ENCODE measurements at places on chromosomes 5 and 9.

GRCh38 chr9:110029429-110029955 is 178.5 kb downstream of the C9orf152 start:
- no peak for DNase-seq

DNA sequence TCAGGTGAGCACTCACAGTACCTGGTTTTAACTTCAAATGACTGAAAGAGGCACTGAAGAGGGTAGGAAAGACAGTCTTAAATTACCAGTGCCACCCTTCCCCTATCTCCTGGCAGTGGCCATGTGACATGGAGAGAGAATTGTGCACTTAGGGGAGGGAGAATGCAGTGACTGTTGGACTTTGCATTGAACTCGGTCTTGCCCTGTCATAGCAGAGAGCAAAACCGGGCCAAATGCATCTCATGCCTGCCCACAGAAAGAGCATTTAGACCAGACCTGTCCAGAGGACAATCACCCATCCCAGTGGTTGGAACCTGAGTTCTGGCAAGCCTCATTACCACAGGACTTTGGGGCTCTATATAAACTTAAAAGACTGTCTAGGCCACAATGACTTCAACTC is 211.8 kb upstream of the SH3GL2 start:
- DNase-seq: no peak

DNA sequence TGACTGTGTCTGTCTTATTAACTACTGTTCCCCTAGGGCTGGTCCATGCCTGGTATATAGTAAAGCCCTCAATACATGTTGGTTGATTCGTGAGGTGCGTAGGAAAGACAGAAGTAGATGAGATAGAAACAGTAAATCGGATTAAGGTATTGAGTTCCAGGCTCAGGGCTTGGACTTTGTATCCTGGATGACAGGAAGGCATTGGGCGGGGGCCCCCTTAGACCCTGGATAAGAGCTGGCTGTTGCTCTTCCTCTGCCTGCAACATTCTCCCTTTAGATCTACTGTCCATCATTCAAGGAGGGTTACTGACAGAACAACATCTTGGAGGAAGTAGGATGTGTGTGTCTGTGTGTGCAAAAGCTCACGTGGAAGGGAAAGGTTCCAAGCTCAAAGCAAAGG is 31.2 kb upstream of the CTNNA1 start:
- no peak for DNase-seq

- no peak for DNase-seq
Measured at GRCh38 chr9:128823903-128824406, 5.6 kb downstream of the SPOUT1 start.

DNA sequence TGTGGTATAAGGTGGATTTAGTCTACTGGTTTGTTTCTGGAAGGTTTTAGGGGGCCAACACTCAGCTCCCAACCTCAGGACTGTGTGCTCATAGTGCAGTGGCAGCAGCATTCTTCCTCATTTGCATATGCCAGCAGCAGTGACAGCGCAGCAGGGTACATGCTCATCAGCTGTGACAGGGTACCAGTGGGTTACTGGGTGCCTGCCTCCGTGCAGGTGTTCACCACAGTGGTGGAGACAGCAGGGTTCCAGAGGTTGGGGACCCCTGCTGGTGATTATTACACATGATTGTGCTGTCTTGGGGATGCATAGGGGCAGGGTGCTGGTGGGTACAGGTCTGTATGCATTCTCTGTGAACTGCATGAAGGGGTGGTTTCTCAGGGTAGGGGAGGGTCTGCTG is 45.5 kb upstream of the IFNE start:
- DNase-seq: peak; percentile 4

DNA sequence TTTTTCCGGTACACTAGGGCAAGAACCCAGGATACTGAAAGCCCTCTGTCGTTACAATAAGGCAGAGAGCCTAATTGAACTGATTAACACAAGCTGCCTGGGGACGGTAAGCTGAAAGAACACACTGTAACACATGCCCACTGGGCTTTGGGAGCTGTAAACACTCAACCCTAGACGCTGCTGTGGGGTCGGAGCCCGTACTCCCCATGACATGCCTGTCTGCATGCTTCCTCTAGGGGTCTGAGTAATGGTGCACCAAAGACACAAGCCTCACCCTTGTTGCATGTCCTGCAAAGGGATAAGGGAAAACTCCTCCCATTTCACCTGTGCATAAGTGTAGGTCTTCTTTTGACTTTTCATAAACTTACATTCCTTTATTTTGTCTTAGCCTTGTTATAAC is 194.0 kb downstream of the FBXL7 start:
- DNase-seq: no peak

GRCh38 chr5:55636683-55637082 is 75.4 kb downstream of the SLC38A9 start:
- DNase-seq: no peak

- DNase-seq: no peak
Measured at GRCh38 chr9:112170235-112170634, 4.9 kb downstream of the SUSD1 start.

- no peak for DNase-seq
Measured at GRCh38 chr9:107292821-107293542, 9.9 kb downstream of the RAD23B start.

DNA sequence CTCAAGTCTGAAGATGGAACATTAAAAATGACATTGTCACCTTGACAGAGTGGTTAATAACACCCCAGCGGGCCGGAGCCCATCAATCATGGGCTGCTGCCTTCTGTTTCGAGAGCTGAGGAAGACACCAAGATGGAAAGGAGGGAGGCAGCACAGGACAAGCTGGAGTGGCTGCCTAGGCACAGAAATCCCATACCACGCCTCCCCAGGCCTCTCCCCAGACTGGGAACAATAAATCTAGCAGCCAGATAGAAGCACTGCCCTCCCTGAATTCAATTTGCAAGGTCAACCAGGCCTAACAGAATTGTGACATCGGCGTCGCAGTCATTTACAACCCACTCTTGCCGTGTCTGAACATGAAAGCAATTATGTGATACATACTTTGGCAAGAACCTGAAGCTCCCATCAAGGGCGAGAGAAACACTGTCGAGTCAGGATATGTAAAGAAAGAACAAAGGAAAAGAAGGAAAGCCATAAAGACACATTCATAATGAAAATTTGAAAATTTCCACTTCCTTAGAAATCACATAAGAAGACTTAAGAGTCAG is 35.4 kb upstream of the ZNF354A start:
- DNase-seq: no peak

- no peak for DNase-seq
Measured at GRCh38 chr5:96342581-96342980, 90.5 kb downstream of the PCSK1 start.

- DNase-seq: no peak
Measured at GRCh38 chr5:83475391-83475863, 3.9 kb downstream of the VCAN start.

- DNase-seq: no peak
Measured at GRCh38 chr5:18252559-18252958, 618.3 kb downstream of the TAF11L14 start.

DNA sequence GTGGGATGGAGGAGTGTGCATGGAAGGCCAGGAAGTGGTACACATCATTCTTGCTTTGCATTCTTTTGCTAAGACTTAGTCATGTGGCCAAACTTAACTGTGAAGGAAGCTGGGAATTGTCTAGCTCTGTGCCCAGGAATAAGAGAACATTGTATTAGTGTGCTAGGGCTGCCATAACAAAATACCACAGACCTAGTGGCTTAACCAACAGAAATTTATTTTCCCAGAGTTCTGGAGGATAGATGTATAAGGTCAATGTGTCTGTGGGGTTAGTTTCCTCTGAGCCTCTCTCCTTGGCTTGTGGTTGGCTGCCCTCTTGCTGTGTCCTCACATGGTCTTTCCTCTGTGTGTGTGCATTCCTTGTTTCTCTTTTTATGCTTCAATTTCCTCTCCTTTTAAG is 32.4 kb downstream of the NNT start:
- DNase-seq: no peak

DNA sequence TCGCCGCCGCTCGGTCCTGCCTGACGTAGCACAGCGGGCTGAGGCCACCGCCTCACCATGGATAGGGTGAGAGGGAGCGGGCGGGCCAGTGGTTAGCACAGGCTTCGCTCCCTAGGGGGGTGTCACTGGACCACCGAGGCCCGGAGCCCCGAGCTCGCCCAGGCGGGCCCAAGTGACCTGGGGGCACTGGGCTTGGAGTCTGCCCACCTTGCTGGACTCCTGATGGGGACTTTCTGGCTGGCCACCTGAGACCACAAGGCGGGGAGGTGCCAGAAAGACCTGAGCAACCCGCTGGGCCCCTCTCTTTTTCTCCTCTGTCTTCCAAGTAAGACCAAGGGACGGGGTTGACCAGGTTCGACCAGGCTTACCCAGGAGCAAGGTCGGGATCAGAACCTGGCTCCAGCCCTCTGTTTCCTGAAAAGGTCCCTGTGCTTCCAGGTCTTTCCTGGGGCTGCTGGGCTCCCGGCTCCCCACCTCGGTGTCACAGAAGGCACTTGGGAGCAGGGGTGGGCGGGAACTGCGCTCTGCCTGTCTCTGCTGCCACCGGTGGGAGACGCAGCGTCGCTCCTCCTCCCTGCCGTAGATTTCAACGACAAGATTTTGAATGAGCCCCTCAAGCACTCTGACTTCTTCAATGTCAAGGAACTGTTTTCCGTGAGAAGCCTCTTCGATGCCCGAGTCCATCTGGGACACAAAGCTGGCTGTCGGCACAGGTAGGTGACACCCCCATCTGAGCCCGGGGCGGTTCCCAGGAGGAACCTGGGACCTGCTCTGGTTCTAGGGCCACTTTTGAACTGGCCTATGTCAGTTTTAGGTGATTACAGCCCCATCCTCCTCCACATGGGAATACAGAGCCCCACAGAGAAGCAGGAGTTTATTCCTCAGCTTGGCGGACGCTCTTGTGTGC is 1.0 kb downstream of the MRPS2 start:
- peak; percentile 34 for DNase-seq

GRCh38 chr5:71862507-71863060 is 143.5 kb downstream of the CARTPT start:
- no peak for DNase-seq

GRCh38 chr9:11469745-11470144 is 856.9 kb upstream of the PTPRD start:
- DNase-seq: no peak

DNA sequence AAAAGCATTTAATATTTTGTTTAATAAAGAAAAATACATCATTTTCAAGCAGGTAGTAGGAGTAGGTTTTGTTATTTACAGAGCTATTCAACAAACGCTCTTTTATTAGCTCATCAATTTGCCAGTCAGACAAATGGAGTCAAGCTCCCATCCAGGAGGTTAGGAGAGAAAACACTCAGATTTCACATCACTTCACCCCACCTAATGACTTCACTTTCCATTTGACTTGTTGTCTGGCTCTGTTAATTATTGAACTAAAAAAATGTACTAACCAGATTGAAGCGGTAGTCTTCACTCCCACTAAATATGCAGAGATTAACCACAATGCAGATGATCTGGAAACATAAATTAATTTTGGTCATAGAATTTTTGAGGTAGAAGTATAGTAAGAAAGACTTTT is 193.6 kb upstream of the VCAN start:
- DNase-seq: no peak

DNA sequence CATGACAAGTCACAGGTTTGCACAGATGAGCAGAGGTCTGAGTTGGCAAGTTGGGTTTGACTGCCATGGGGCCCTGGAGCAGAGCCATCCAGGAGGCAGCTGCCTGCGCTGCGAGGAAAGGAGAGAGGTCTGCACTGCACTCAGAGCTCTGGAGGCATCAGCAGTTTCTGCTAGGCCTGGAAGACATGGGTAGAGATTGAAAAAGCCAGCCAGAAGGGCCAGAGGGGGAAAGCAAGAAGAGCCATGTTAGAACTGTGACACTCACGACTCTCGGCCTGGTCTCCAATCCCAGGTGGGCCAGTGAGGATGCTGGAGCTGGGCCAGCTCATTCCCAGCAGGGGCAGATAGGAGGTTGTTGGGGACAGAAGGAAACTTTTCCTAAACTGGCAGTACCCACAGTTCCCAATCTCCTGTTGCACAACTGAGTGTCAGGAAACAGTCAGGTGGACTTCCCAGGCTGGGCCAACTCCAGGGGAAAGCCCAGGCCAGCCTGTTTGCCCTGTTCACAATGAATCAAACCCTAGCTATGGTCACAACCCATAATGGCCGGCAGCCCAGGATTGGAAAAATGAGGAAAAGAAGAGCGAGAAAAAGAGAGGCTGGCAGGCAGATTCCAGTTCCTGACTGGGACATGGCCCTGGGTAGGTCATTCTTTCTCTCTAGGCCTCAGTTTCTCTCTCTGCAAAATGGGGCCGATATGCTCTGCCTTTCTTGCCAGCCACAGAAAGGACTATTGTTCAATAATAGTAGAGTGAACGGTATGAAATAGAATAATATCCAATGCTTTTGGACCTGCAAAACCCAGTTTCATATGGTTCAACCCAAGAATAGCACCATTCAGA is 7.8 kb upstream of the ORM1 start:
- no peak for DNase-seq

- no peak for DNase-seq
Measured at GRCh38 chr5:169531631-169532030, 51.9 kb upstream of the SPDL1 start.

- no peak for DNase-seq
Measured at GRCh38 chr5:115431116-115431515, 113.5 kb downstream of the FEM1C start.

DNA sequence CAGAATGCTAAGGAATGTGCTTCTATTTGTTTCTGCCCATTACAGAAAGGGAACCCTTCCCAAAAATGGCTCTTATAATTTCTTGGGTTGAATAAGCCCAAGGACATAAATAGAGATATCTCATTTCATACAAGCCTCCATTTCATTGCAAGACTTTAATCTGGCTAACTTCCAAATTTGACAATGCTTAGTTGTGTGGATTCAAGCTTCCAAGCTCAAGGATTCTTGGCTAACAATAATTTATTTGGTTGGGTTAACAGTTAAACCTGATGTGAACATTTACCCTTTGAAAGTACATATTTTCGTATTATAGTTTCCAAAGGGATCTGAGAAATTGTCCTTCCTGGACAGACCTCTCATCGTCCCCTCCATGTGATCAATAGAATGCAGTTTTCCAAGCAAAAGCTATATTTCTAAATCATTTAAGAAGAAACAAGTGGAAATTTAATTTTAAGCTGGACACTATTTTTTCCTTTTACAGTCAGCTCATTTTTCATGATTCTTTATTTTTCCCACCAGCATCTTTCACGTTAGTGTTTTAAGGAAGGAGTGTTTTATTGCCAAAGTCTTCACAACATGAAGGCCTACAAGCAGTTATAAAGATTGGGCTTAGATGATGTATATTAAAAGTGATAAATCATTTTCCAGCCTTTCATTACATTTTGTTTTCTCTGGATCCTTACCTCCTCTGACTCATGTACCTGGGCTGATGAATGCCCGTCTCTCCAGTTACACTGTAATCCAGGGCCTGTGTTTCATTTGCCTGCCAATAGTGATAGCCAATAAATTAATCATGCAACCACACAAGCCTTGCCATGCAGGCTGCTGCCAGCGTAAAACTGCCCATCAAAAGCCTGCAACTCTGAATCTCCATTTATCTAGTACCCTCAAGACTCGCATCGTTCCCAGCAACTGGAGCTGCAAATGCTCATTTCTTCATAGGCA is 176.7 kb downstream of the NTRK2 start:
- DNase-seq: no peak

DNA sequence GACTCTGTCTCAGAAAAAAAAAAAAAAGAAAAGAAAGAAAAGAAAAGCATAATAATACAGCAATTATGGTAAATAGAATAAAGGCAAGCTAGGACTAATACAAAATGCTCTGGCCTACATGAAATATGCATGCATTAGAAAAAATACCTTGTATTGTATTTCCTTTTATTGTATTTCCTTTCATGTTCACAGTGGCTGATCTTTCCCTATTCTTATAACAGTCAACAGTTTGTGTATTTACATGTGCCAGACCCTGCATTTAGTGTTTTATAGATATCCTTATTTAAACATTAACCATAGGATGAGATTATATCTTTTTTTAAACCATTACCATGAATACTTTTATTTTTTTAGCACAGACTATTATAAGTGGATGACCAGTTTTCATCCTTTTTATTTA is 56.3 kb upstream of the ARL15 start:
- DNase-seq: no peak

Data from CD4-positive, alpha-beta T cell treated with Interleukin-10 for 1 hour (primary cell).